ENCODE measurements at places on chromosomes 5 and 9.

DNA sequence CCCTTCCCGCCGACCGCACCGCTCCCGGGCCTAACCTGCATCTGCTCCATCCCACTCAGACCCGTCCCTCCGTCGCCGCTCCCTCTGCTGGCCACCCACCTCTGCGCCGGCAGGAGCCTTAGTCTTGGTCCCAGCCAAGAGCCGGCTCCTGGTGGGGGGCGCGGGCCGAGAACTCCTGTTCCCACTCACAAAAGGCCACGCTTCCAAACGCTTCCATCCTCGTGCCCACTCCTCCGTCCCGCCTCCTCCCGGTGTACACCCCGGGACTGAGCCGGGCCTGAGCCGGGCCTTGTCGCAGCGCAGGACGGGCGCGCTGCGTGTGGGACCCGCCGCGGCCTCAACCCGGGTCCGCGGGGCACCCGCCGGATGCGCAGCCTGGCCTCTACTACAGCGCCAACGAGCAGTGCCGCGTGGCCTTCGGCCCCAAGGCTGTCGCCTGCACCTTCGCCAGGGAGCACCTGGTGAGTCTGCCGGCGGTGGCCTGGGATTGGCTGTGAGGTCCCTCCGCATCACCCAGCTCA, 7.5 kb downstream of the ADAMTS13 start:
- DNase-seq, result no peak

- no peak for DNase-seq
These were observed 10.7 kb downstream of the CAMK2A start for GRCh38 chr5:150278916-150279315.

GRCh38 chr5:32840606-32841005, 129.5 kb downstream of the NPR3 start:
- no peak for DNase-seq

- DNase-seq, result no peak
These were observed 70.7 kb upstream of the CPLX2 start for GRCh38 chr5:175800656-175801081.

- no peak for DNase-seq
These were observed 199.1 kb upstream of the OR13F1 start for GRCh38 chr9:104304925-104305324.

DNA sequence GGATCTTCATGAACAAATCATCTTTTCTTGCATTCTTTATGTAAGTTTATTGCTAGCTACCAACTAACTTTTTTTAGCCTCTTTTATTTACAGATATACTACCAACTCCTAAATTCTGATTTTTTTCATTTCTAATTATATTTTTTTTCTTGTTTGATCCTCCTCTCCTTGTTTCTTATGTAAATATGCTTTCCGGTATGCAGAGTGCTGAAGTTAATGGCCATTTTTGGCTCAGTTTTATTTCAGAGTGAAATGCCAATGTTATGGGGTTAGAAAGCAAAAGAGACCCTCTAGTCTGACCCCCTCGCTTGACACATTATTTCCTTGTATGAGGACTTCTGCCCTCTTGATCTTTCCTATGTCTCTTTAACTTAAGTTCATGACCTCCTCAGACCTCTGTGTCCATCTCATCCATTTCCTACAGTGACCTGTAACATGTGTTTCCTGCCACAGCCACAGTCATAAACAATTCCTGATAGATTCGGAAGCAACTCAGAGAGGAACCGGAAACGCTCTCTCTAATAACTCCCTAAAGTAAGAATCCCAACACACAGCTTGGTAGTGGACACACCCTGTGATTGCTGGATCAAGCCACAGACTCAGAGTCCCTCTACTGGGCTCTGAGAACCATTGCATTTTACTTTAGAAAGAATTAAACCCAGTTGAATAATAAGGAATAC, 42.9 kb upstream of the AFAP1L1 start:
- no peak for DNase-seq

DNA sequence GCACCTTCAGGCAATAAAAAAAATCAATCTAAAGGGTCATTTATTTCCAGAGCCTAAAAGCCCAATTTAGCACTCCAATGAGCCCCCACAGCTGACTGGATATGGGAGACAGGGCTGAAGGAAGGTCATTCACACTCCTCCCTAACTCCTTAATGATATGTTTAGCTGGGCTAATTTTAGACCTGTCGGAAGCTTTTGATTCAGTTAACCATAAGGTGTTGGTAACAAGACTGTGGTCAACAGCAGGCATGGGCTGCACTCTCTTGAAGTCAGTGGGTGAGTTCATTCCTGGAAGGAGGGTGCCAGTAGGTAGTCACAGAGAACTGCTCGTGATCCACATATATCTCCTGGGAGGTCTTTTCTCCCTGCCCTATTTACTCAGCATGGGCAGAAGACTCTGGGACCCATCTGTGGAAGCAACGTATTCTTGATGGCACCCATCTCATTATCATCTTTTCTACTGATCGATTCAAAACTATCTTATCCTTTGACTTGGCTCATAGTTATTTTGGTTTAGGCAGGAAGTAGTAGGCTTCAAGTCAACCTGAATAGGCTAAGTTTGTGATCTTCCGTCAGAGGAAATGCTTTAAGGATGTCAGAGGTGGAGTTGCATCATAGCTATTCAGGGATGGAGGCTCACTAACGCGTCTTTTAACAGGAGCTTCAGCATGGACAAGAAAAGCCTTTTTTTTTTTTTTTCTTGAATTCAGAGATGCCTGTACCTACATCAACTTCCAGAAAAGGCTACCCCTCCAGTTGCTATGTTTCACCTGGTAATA, 367.7 kb upstream of the SLC30A5 start:
- no peak for DNase-seq

GRCh38 chr5:120146787-120147186, 317.3 kb upstream of the PRR16 start:
- no peak for DNase-seq

- no peak for DNase-seq
These were observed 73.5 kb downstream of the CHSY3 start for GRCh38 chr5:129977810-129978209.

- no peak for DNase-seq
These were observed 95.3 kb downstream of the TTLL11 start for GRCh38 chr9:121997791-121998190.

DNA sequence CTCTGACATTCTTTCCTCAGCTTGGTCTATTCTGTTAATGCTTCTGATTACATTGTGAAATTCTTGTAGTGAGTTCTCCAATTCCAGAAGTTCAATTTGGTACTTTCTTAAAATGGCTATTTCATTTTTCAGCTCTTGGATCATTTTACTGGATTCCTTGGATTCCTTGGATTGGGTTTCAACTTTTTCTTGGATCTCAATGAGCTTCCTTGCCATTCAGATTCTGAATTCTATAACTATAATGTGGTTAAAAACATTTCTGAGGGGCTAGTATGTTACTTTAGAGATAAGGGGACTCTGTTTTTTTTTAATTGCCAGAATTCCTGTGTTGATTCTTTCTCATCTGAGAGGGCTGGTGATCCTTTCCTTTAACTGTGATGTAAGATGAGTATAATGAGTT, 136.4 kb downstream of the MCTP1 start:
- no peak for DNase-seq

DNA sequence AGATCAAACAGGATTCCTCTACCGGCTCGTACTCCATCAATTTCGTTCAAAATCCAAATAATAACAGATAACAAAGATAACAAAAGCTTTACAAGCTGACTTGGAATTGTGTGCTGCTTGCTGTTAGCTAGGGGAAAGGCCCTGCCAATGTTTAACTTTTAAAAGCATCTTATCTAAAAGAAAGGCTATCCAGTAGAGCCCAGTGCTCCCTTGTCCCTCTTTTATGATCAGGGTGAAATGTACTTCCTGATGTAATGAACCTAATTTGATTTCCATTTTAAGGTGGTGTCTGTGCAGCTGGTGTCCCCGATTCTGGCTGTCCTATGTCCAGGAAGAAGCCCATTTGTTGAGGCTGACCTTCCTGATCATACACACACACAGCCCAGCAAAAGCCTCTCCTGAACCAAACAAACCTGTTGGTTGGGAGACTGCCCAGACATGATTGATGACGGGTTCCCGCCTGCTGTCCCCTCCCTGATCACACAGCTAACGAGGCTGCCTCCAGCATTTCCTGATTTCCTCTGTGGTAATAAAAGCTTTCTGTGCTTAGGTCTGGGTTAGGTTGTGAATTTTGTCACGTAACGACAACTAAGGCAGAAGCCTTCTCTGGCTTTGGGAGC, 54.1 kb downstream of the PWWP2A start:
- no peak for DNase-seq

- DNase-seq, result no peak
These were observed 315.4 kb downstream of the CTNND2 start for GRCh38 chr5:11588803-11589202.

DNA sequence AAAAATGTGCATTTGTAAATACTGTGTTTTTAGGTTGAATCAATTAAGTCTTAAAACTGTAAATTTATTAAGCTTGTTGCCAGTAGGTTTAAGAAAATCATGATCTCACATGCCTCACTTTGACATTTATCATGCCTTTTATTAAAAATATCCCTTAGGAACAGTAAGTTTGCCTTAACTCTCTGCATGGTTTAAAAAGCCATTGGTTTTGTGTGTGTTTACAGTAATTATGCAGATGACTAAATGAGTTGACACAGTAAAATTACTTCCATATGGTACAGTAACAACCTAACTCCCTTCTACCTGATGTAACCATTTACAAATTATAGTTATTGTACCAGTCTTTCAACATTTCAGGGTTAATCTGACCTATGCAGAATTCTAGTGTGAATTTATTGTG, 6.5 kb downstream of the RPS6 start:
- DNase-seq, result no peak

GRCh38 chr9:70410368-70410767, 4.1 kb downstream of the KLF9 start:
- no peak for DNase-seq

DNA sequence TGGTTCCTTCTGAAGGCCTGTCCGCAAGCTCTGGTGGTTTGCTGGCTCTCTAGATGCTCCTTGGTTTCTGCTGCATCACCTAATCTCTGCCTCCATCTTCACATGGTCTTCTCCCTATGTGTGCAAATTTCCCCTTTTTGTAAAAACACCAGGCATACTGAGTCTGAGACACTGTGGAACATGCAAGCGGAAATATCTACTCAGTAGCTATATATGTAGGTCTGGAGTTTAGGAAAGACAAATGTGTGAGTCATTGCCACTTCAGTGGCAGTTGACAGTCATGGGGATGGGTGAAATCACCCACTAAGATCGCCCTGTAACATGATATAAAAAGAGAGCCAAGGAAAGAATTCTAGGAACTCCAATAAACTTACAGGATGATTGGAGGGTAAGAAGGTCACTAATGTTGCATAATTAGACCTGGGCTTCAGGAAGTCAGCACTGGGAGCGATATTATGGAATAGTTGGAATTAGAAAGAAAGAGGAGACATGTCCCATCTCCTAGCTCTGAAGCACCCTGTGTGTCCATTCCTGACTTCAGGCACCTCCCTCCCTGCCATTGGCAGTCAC, 22.7 kb upstream of the UBLCP1 start:
- DNase-seq, result no peak

- DNase-seq, result no peak
These were observed 806.9 kb upstream of the CDH9 start for GRCh38 chr5:27845248-27845647.

DNA sequence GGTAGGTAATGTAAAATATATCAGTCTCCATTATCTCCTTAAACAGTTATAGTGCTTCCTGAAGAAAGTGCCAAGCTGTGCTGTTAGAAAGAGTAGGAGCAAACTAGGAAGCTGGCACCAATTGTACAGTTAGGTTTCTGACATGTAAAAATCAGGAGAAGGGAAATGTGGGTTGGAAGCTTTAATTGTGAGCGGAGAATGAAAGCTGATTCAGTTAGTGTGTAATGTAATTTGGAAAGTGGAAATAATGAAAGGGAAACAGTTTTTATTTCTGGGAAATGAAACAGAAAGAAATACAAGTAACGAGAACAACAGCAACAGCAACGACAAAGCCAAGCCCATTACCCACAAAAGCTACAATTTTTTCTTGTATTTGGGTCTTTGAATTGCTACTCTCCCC, 48.8 kb upstream of the JAK2 start:
- no peak for DNase-seq

DNA sequence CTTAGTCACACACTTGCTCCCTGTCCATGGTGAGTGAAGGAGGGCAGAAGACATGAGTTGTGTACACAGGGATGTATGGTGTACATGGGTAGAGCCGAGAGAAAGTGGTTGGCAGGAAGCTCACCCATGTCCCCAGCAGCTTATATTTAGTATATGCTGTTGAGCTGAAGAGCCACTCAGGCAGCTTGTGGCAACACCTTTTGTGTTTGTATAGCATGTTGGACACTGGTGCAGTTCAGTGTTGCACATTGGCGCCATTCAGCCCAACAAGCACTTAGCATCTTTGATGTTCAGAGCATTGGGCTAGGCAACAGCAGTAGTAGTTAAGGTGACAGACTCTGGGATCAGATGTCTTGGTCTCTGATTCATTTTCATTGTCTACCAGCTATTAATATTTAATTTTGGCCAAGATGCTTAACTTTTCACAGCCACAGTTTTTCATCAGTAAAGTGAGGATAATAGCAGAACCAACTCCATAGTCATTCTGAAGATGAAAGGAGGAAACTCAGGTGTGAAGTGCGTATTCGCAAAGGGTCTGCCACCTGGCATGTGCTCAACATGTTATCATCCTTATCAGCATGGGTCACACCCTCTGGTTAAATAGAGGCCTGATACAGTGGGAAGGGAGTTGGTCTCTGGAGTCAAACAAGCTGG, 184.8 kb downstream of the NR3C1 start:
- no peak for DNase-seq

GRCh38 chr5:154010660-154011059, 28.1 kb downstream of the FAM114A2 start:
- no peak for DNase-seq

DNA sequence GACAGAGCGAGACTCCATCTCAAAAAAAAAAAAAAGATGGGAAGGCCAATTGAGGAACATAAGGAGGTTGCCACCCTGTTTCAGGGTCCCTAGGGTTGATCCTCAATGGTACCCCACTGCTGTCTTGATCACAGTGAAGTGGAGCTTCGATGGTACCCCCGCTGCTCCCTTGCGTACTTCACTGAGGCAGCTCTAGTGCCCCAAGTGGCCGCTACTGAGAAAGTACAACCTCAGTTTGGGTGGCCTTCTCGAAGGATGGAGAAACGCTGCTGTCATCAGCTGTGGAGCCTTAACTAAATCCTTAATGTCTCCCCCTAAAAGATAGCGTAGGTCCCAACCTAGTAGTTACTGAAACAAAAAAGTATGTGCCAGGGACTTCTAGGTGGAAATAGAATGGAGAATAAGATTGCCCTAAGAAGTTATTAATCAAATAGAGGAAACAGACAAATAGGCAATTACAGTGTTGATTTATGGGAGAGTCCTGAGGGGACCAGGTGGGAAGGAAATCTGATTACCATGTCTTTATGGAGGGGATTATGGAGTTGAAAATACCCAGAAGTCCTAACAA, 6.3 kb downstream of the TESK1 start:
- peak; percentile 36 for DNase-seq

DNA sequence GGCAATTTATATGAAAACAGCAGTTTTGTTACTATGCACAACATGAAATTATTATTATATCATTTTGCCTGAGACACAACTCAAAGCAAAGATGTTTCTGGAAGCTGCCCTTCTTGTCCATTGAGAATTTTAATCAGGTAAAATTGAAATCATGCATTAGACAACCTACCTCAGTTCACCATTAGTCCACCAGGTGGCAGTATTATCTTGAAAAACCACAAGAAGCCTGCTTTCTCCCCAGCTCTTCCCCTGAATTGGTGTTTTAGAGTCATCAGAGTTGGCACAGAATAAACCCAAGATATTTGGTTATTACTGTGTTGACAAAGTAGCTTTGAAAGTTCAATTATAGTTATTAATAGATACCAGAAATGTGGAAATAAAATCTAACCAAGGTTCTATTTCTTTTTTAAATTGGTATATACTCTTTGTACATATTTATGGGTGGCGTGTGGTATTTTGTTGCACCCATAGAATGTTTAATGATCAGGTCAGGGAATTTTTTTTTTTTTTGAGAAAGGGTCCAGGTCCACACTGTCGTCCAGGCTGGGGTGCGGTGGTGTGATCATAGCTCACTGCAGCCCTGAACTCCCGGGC, 25.7 kb downstream of the UTP15 start:
- DNase-seq, result peak; percentile 23
